ENCODE measurements at places on chromosomes 1 and 21.

- DNase-seq, result no peak
These were observed 8.4 kb downstream of the C1orf226 start for GRCh38 chr1:162389971-162390370.

DNA sequence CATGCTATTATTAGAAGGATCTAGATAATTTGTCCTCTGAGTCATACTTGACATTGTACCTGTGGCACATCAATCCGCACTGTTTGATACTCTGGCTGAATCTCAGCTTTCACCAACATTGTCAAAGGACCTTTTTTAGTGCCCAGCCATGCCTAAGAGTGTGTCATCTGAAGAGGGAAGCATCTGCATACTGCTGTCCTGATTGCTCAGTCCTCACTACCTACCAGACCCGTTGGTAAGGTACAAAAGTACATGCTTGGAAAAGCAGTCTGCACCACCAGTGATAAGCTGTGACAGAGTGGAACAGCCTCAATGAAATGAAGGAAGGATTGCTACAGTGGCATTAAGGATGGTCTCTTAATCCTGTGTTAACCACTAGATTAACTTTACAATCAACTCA is 17.1 kb downstream of the SYNC start:
- no peak for DNase-seq

- peak; percentile 71 for DNase-seq
These were observed 7.1 kb upstream of the SSBP3 start for GRCh38 chr1:54413295-54413694.

DNA sequence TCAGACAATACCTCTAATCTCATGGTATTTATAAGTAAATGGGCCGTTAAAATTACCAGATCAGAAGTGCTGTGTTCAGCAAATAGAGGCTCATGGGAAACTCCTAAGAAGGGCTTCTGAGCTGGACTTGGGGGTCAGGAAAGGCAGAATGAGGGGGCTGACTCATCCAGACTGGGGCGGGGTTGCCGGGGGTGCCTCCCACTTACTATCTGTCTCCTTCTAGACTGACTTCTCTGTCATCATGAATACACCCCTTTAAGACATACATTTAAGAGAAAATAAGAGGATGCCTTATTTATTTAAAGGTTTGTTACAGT is 96.0 kb upstream of the ERRFI1 start:
- no peak for DNase-seq

DNA sequence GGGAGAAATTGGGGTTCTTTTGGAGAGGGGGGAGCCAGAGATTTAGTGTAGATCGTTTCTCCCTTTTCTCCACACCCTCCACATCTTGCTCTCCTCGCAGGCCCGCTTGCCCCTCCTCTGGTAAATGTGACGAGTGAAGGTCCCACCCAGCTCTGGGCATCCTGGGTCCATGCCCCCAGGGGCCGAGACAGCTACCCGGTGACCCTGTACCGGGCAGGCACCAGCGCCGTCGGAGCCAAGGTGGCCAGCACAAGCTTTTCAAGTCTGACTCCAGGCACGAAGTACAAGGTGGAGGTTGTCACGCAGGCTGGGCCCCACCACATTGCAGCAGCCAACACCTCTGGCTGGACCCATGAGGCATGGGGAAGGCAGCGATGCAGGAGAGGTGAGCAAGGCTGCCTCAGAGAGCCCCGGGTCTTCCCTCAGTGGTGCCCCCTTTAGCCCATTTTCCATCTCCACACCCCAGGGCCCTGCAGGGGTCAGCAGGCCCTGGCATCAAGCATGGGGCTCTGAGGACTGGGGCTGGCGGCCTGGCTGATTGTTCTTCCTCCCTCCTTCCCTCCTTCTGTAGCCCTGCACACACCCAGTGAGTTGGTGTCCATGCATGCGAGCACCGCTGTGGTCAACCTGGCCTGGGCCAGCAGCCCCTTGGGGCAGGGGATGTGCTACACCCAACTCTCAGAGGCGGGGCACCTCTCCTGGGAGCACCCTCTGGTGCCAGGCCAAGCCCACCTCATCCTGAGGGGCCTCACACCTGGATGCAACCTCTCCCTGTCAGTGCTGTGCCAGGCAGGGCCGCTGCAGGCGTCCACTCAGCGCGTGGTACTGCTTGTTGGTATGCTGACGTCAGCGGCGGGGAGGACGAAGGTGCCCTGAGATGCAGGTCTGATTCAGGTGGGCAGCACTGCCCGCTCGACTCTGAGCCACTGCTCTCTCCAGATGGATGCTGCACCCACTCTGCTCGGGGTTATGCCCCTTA is 16.4 kb upstream of the LGR6 start:
- DNase-seq, result no peak

- no peak for DNase-seq
These were observed 351.8 kb downstream of the NEGR1 start for GRCh38 chr1:71930511-71930910.

DNA sequence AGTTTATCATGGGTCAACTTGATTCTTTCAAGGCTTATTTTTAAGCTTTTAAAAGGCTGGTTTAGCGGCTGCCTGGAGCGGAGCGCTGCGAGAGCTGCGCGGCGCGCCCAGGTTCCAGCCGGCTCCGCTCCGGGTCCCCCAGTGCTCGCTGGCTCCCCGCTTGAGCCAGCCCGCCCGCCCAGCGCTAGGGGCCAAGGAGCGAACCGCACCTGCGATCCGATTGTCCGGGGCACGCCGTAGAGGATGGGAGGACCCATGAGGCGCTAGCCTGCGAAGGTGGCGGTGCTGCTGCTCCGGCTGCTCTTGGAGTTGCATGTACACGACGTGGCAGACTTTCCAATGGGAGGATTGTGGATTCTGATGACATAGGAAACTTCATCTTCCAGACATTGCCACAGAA is 9.9 kb upstream of the CFHR4 start:
- peak; percentile 13 for DNase-seq

DNA sequence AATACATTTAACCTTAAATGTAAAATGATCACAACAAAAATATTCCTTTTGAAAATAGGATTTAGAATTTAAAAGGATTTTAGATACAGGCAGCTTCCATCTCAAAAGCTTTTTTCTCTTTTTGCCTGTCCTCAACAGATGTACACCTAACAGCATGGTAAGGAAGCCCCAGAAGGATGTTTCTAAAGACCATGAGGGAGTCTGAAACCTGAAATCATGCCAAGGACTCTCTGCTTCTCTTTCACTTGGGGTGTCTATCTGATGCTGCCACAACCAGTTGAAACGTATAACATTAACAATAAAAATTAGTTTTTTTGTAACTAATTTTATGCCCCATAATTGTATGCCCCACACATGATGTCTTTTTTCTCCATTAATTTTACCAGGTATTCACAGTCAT is 5.4 kb upstream of the ZNF281 start:
- peak; percentile 45 for DNase-seq

DNA sequence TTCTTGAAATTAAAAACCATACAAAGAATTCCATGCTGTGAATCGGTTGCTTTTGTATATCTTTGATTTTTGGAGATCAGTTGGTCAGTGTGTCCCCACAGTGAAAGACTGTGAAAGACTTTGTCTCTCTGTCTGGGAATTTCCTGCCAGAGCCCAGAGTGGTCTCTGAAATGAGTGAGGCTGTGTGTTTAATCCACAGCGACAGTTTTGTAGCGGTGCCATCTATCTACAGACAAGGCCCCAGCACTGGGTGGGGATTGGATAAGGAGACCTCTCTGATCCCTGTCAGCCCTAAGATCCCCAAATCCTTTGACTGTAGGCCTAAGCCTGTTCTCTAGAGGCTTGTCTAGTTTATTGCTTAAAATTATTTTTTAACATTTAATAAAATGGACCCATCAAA is 10.3 kb downstream of the GPR25 start:
- no peak for DNase-seq

DNA sequence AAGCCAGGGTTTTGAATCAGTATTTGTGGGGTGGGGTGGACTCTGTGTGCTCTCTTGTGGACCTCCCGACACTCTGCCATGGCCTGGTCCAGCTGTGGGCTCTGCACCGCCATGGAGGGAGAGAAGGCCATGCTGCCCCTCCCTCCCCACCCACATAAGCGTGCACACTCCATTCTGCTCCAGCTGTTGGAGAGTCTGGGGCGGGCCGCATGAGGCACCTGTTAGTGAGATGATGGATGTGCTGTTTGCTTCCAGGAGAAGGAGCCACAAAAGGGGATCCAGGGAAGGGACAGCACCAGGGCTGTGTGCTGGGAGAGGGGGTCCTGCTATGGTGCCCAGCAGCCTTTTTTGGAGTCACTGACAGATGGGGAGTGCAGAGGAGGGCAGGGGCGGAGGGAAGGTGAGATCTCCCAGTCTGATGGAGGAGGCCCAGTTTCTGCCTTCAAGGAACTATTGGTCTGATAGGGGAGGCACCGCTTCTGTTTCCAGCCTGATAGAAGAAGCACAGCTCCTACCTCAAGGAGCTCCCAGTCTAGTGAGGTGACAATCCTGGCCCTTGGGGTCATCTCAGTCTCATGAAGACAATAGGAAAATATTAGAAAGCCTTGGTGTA is 101.5 kb downstream of the ACTL8 start:
- no peak for DNase-seq

GRCh38 chr1:32650248-32650751 is at the start of gene ZBTB8OS:
Gene ZBTB8OS, minus strand, starts transcription at chr1:32650550. Its CDS starts 21 bp downstream, at chr1:32650529.
- DNase-seq, result peak; percentile 93

DNA sequence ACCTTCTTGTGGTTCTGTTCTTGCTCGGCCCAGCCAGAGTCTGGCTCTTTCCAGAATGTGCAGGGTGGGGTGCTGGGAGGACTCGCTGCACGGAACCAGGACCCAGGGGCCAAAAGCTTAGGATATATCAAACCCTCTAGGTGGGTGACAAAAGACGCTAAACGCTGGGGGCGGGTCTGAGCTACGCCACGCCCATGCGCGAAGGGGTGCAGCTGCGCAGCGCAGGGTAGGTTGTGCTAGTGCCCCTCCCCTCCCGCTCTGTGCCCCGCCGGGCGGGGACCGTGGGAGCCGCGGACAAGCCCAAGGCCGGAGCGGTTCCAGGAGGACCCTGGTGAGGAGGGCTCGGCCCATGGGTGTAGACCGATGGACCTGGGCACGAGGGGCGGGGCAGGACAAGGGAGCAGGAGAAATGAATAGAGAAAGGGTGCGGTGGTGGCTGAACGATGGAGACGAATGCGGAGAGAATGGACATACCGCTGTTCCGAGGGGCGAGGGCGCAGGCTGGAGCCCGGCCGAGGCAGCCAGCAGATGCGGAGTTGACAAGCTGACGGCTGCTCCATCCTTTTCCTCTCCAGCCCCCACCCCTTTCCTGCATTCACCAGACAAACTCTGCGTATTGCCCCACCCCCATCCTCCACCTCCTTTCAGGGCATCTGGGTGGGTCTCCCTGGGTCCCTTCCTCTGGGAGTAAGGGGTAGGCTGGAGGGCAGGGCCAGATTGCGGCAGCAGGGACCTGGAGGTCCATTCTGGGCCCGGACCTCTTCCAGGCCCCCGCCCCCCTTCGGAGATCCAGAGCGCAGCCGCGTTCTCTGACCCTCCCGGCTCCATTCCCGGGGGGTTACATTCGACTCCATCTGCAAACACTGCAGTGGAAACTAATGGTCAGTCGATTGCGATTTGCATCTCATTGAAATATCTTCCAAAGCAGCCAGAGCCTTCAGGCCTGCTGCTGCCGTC is at the start of gene RUSC1:
RUSC1 (plus strand) TSS at position 234 of the 957 bp plus-strand sequence. CDS start 880 bp downstream, outside the sequence.
- DNase-seq, result peak; percentile 58

DNA sequence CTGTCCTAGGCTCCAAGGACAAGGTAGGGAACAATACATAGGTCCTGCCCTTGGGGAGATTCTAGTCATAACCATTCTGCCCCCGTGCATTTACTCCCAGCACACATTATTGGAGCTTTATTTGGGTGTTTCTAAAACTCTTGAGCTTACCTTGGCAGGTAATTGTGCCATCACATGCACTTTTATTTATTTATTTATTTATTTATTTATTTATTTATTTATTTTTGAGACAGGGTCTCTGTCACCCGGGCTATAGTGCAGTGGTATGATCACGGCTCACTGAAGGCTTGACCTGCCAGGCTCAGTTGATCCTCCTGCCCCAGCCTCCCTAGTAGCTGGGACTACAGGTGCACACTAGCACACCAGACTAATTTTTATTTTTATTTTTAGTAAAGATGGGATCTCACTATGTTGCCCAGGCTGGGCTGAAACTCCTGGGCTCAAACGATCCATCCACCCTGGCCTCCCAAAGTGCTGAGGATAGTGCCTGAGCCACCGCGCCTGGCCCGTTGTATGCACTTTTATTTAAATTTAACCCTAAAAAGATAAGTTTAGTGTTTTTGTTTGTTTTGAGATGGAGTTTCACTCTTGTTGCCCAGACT is 9.2 kb downstream of the AGMAT start:
- DNase-seq, result no peak

DNA sequence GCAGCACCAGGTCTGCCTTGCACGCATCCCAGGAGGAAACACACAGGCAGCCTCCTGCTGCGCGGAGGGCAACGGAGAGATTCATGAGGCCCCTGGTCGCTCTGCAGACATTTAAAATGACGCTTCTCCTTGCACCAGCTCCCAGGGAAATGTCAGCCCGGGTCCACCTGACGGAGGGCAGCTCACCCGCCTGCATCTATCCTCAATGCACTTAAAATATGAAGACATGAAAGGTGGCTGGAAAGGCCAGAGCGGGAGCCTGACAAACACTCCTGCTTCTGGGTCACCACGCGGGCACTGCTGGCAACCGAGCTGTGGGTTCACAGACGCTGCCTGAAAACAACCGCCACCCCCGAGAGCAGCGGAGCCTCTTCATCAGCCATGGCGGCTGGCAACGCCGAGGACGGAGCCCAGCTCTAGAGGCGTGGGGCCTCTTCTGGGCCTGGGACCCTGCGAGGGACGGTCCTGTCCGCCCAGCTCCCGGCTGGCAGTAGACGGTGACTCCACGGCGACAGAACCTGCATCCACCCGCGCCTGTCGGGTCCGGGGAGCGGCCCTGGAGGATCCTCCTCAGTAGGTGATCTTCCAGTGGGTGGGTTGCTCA is 22.7 kb downstream of the POFUT2 start:
- DNase-seq, result no peak

DNA sequence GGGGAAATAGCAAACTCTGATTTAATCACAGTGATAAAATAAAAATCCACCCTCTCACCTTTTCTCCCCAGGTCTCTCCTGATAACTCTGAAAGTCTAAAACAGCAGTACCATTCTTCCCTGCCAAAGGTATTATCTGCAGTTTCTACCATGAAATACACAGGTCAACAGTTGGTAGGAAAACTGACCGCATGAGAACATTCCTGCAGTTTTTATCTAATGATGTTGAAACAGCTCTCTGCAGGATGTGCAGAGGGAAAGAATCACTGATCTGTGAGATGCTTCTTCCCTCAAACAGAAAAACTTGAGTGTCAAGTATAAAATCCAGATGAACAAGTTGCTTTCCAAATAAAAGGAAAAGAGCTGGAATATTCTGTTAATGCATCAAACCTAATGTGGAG is 39.1 kb downstream of the KCNJ6 start:
- peak; percentile 17 for DNase-seq

GRCh38 chr1:222787729-222788128 is 27.1 kb upstream of the DISP1 start:
- no peak for DNase-seq

DNA sequence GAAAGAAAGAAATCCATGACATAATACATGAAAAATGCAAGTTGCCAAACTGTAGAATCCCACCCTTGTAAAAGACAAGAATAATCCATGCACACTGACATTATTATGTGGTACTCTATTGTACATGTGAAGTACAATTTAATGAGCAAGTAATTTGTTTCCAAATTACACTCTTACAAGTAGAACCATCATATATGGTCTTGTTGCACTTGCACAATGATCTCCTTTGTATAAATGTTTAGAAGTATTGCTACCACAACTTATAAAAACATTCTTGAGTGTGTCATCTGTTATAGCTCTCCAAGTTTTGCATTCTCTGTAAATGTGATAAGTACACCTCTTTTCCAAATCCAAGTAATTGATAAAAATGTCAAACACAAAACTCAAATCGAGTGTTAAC is 29.1 kb upstream of the ZNF281 start:
- peak; percentile 63 for DNase-seq

Measured in fibroblast of skin of right quadriceps (primary cell).